ENCODE measurements at places on chromosomes 2 and 18.

GRCh38 chr2:28643327-28643726 is 108.3 kb upstream of the PPP1CB start:
- DNase-seq, result no peak

DNA sequence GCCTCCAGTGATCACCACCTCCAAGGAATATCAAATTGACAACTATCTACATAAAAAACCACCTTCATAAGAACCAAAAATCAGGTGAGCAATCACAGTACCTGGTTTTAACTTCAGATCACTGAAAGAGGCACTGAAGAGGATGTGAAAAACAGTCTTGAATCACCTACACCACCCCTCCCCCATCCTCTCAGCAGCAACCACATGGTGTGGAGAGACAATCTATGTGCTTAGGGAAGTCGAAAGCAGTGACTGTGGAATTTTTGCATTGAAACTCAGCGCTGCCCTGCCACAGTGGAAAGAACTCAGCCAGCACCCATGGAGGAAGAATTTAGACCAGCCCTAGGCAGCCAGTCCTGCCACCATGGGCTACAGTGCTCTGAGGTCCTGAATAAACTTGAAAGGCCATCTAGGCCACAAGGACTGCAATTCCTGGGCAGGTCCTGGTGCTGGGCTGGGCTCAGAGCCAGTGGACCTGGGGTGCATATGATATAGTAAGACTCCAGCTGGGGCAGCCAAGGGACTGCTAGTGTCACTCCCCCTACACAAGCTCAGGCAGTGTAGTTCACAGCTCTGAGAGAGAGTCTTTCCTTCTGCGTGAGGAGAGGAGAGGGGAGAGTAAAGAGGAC is 75.6 kb downstream of the ATL2 start:
- no peak for DNase-seq

- DNase-seq, result no peak
Measured at GRCh38 chr18:3611313-3612090, 161.5 kb downstream of the TGIF1 start.

- no peak for DNase-seq
Measured at GRCh38 chr18:13362607-13363006, 144.0 kb downstream of the LDLRAD4 start.

DNA sequence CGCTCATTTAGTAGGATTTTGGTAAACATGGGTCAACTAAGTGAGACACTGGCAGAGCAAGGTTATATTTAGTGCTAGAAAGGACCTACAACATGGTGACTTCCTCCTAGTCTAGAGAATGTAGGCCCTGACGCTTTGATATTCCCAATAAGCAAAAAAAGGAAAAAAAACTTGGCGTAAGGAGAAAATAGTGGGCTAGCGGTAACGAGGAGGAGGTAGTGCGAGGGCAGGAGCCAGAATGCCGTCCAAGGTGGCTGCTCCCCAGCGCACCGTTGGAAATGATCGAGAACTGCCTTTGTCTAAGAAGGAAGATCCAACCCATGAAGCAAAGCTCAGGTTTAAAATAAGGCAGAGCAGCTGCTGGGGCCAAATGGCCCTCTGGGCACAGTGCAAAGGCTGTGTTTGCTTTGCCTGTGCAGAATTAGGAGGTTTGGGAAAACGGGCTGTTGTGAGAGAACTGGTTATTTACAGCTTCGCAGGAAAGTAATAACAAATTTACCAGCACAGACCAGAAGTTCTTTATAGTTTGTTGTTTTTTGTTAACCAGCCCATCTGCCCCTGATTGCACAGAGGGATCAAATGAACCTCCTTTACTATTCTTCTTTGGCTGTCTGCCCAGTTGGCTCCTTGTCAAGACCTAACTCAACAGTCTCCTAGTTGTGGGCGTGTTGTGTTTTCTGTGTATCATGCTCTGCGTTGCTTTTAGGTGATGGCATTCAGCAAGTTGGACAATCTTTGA is 86.6 kb downstream of the ITGB1BP1 start:
- no peak for DNase-seq

- DNase-seq, result no peak
Measured at GRCh38 chr2:42382144-42382543, 21.1 kb upstream of the COX7A2L start.

DNA sequence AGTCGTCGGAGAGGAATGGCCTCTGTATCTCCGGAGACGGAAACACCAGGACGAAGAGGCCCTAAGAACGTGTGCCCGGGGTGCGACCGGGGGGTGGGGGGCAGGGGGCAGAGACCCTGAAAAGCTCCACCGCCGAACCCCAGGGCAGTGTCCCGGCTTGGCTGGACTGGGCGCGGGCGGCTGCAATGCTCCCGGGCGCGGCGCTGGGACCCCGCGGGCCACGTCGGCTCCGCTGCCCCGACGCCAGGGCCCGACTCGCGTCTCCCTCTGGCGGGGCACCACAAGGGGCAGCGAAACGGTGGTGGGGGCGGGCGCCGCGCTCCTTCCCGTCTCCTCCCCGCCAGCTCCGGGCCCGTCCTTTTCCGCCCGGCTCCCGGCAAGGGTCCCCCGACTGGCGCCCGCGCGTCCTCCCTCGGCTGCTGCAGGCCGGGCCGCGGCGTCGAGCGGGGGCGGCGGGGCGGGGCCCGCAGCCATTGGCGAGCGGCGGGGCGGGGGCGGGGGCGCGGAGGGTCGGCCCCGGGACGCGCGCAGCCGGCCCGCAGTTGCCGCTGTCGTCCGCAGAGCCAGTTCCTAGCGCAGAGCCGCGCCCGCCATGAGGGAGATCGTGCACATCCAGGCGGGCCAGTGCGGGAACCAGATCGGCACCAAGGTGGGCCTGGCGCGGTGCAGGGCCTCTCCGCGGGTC is at the start of gene TUBB6:
Gene TUBB6 (plus strand): TSS at position 541 of the 685 bp plus-strand sequence. CDS start 52 bp downstream, at position 593.
- no peak for DNase-seq

DNA sequence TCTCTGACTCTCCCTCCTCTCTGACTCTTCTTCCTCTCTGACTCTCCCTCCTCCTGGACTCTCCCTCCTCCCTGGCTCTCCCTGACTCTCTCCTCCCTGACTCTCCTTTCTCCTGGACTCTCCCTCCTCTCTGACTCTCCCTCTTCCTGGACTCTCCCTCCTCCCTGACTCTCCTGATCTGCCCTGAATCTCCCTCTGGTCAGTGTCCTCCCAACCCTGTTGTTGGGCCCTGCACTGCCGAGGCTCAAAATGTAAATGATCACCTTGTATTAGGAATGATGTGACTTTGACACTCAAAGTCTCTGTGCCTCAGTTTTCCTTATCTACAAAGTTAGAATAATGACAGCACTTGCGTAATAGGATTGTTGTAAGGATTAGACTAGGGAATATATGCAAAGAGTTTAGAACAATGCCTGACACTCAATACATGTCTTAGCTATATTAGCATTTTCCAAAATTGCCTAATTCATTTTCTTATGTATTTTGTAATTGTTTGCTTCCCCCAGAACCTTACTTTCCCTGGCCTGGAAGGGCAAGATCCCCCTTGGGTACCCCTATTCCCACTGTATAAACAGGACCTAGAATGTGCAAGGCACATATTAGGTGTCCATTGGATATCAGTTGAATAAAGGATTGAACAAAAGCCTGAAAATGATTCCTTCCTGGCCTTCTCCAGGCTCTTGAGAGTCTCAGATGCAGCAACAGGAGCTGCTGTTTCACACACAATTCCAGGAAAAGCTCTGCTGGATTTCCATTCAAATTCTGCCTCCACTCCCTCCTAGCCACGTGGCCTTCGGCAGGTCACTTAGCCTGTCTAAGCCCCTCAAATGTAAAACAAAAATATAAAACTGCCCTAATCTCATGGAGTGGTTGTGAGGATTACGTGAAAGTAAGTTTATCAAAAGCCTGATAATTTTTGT is 170.1 kb downstream of the INHBB start:
- no peak for DNase-seq

GRCh38 chr2:14903709-14904374 is 271.3 kb downstream of the LRATD1 start:
- peak; percentile 55 for DNase-seq

GRCh38 chr2:36797324-36798070 is 101.0 kb downstream of the VIT start:
- no peak for DNase-seq

All from activated CD4-positive, CD25-positive, alpha-beta regulatory T cell treated with anti-CD3 and anti-CD28 coated beads, Interleukin-2, amount 50 U/mL, for 72 hours (primary cell).